Uterus (tissue), 4 donors: ENCODE measurements at places on chromosomes 7 and 10. TPM values are rescaled to one million over a fixed set of nuclear protein-coding genes. Genes with fewer than 3 reads are reported as not detected.

Gene EN2
- total RNA-seq: 0.15 TPM

Gene OR2A1
- total RNA-seq: 3.8 TPM

Gene SLC29A4
- not detected for total RNA-seq

Gene OR13A1
- not detected for total RNA-seq
